ENCODE measurements at places on chromosomes 6 and 20. TPM values are rescaled to one million over a fixed set of nuclear protein-coding genes. Genes with fewer than 3 reads are reported as not detected.

The CLDN20 gene
- total RNA-seq, result not detected

The TFAP2D gene
- total RNA-seq, result not detected

The SRSF12 gene
- not detected for total RNA-seq

The SPTLC3 gene
- 6.5 TPM for total RNA-seq

The FAM217A gene
- not detected for total RNA-seq

The COL9A3 gene
- 0.08 TPM for total RNA-seq

The LAMP5 gene
- not detected for total RNA-seq

The DDR1 gene
- 37.0 TPM for total RNA-seq

The VGLL2 gene
- not detected for total RNA-seq

The IL20RA gene
- total RNA-seq, result not detected

The DDX43 gene
- total RNA-seq, result not detected

The BHLHE23 gene
- total RNA-seq, result not detected

The C6orf136 gene
- total RNA-seq, result 16.2 TPM

The PLCB4 gene
- total RNA-seq, result 22.7 TPM

The TRDN gene
- total RNA-seq, result not detected

The ULBP1 gene
- not detected for total RNA-seq

The ENPP1 gene
- 17.9 TPM for total RNA-seq

The ID1 gene
- total RNA-seq, result 433 TPM

The SCUBE3 gene
- 1.0 TPM for total RNA-seq

The CLIC5 gene
- total RNA-seq, result not detected

The OXT gene
- not detected for total RNA-seq

The HLA-DMA gene
- total RNA-seq, result 3.4 TPM

The BFSP1 gene
- 1.7 TPM for total RNA-seq

The ULBP2 gene
- total RNA-seq, result 12.2 TPM

The MICB gene
- not detected for total RNA-seq

Measured in HT1080 (cell line).